ENCODE measurements at places on chromosomes 16 and 17. TPM values are rescaled to one million over a fixed set of nuclear protein-coding genes. Genes with fewer than 3 reads are reported as not detected.

- no peak for DNase-seq
These were observed 9.5 kb upstream of the UNK start for GRCh38 chr17:75774991-75775668.

- DNase-seq = no peak
These were observed 3.3 kb upstream of the ZC3H7A start for GRCh38 chr16:11800382-11800718.

GRCh38 chr17:48554412-48555257 lies 9.7 kb upstream of the HOXB2 start:
- no peak for DNase-seq

GRCh38 chr17:82823004-82823403 lies 16.8 kb downstream of the ZNF750 start:
- DNase-seq = no peak

DNA sequence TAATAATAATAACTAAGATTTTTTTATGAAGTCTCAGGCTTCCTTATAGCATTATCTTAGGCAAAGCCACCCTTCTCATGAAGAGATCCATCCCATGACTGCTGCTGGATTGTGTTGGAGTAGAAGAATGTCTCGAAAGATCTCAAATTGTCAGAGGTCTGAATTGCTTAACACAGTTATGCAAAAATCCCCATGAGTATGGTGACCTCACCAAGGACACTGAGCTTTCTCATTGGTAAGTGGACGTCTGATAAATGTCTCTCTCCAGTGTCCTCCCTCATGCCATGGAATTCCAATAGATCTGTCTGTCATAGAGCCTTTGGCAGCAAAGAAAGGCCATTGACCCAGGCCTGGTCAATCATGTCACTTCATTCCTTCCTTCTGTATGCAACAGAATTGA lies 264.5 kb downstream of the CDH11 start:
- DNase-seq = no peak

DNA sequence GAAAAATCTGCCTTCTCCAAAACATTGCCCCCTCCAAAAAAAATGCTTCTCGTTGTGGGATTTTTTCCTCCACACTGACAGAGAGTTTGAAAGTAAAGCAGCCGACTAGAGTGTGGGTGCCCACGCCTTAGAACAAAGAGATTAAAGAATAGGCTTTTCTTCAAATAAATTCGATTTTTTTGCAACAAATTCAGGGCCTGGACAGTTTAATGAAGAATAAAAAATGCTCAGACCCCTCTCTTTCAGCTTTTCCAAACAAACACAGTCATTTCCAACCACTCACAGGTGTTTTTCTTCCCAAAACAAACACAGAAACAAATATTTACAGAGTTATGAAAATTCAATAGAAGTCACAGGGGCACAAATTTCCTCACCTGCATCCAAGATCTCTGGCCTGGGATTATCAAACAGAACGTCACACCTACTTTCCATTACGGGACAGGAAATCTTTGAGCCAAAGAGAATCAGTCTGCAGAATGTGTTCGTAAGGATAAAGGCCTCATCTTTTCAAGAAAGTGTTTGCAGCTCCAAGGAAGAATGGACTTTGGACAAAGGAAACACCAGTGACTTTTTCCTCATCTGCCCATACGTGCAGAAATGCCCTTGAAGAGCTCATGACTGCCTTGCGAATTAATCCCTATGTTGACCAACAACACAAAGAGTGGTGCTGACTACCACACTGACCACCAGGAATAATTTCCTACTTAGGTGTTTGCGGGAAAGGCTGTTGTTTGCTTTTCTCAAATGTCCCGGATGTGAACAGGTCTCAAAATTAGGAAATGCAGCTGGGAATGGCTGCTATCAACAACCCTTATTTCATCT lies 31.3 kb upstream of the TOX3 start:
- DNase-seq = no peak

- peak; percentile 28 for DNase-seq
These were observed 250.3 kb downstream of the ZFHX3 start for GRCh38 chr16:72797621-72798020.

DNA sequence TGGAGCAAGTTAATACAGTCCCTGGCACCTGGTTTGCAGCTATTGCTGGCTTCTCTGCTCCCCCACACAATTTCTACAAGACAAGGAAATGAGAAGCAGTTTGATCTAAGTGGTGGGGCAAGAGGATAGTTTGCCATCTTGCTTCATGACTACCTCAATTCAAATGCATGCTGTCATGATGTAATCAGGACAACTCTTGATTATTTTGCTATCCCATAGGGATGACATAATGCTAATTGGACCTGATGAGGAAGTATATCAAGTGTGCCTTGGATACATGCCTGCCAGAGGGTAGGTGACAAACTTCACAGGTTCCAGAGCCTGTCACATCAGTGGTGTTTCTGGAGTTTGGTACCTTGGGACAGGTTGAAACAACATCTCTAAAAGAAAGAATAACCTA lies 40.9 kb downstream of the SLFN5 start:
- no peak for DNase-seq

GRCh38 chr16:29784901-29785500 lies 5.5 kb upstream of the KIF22 start:
- DNase-seq = peak; percentile 79

GRCh38 chr16:88593910-88594309 lies 23.7 kb downstream of the ZC3H18 start:
- no peak for DNase-seq

DNA sequence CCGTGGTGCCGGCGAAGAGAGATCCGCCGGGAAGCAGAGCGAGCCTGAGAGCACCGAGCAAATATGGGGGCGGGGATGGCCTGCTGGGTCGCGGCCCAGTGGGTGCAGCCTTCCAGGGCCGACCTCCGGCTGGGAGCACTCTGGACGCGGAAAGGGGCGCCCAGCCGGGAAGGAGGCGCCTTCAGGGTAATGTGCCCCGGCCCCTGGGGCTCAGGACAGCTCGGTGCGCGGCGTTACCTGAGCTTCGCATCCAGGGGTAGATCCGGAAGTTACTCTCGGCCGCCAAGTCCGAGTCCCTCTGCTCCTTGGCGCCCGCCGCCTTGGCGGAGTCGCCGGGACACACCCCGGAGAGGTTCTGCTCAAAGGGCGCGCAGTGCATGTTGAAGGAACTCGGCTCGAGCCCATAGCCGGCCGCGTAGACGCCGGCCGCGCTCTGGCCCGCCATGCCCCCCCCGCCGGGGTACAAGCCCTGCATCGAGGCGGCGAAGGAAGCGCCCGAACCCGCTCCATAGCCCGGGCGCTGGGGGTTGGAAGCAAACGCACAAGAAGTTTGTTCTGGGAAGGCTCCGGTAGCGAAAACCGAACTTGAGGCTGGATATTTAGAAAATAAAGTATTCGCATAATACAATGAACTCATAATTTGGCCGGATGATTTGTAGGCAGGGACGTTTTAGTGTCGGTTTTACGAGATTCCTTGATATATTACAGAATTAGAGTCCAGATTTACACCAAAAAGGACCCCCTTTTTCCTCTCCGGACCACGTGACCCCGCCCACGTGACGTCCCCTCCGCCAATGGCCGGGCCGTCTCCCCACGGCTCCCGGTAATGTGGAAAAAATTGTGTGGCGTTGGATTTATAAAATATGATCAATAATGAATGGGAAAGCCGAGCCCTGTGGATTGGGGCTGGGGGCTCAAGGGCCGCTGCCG lies at the start of gene HOXB7:
HOXB7 (minus strand) TSS at position 736 of the 930 bp plus-strand sequence; CDS start at position 637, 99 bp downstream.
- DNase-seq = peak; percentile 52

DNA sequence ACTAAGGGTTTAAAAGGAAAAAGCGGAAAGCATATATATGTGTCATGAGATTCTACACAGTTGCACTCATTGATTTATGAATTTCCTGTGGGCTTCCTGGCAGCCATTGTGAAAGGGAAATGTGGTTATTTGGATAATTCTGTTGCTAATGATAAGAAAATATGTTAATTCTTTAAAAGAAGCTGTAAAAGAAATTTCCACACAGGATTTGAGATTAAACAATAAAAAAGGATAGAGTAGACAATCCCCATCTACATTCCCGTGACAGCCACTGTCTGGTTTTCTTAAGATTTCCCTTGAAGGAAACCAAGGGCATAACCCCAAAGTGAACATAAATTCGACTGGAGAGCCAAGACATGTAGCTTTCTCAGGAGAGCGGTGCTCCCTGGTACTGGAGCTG lies 397.5 kb downstream of the CPPED1 start:
- DNase-seq = no peak

GRCh38 chr17:1177016-1177700 lies 2.6 kb downstream of the ABR start:
- peak; percentile 43 for DNase-seq

DNA sequence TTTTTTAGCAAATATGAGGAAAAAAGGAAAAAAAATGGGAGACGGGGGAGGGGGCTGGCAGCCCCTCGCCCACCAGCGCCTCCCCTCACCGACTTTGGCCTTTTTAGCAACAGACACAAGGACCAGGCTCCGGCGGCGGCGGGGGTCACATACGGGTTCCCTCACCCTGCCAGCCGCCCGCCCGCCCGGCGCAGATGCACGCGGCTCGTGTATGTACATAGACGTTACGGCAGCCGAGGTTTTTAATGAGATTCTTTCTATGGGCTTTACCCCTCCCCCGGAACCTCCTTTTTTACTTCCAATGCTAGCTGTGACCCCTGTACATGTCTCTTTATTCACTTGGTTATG lies 1.2 kb upstream of the TMEM88 start:
- no peak for DNase-seq

IL17C gene
- total RNA-seq = not detected

TEKT1 gene
- not detected for total RNA-seq

TP53TG3 gene
- total RNA-seq = not detected

CSF3 gene
- not detected for total RNA-seq

CACNG5 gene
- not detected for total RNA-seq

KCTD2 gene
- total RNA-seq = 23.1 TPM

FOXL1 gene
- total RNA-seq = 0.38 TPM

TBC1D3E gene
- not detected for total RNA-seq

ZNF423 gene
- 8.6 TPM for total RNA-seq

SALL1 gene
- total RNA-seq = 1.3 TPM

KRTAP4-1 gene
- not detected for total RNA-seq

SOX9 gene
- total RNA-seq = 15.0 TPM

Data from left ventricle myocardium inferior (tissue), 1 donor.